ENCODE measurements at places on chromosomes 5 and 9.

- no peak for DNase-seq
Measured at GRCh38 chr5:135591277-135591676, 12.5 kb upstream of the CXCL14 start.

GRCh38 chr9:88358723-88359122, 29.5 kb upstream of the SPIN1 start:
- no peak for DNase-seq

- no peak for DNase-seq
Measured at GRCh38 chr5:93791518-93791972, 50.1 kb upstream of the POU5F2 start.

GRCh38 chr5:154276973-154277331, 86.4 kb downstream of the GALNT10 start:
- peak; percentile 97 for DNase-seq

DNA sequence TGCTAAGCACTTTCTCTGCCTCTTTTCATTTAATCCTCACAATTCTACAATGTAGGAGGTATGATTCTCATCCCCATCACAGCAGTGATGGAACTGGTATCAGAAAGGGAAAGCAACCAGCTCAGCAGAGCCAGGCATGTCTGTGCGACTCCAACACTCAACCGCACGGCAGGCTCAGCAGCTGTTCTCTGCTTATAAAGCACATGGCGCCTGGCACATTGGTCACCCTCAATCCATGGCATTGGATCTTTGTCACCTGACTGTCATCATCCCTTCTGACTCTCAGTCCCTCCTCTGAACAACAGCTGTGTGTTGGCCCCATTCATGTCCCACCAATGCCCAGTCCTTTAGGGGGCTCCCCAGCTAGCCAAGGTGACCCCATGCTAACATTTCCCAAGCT, 45.1 kb upstream of the HAND1 start:
- no peak for DNase-seq

- no peak for DNase-seq
Measured at GRCh38 chr5:17691762-17692161, 57.5 kb downstream of the TAF11L14 start.

DNA sequence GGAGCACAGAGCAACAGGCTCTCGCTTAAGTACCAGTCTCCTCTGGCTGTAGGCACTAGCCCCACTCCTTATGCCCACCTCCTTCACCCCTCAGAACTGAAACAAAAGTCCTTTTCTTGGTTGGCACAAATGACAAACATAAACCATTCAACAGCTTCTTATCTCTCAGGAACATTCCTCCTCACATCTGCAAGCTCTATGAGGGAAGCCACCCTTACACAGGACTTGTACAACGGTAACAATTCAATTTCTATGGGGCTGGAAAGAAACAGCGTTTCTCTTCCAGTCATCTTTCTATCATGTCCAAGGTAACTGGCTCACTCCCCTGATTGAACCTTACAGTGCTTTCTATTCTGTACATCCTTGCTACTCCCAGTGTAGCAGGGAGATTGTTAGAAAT, 74.1 kb downstream of the CSF2 start:
- DNase-seq: no peak

DNA sequence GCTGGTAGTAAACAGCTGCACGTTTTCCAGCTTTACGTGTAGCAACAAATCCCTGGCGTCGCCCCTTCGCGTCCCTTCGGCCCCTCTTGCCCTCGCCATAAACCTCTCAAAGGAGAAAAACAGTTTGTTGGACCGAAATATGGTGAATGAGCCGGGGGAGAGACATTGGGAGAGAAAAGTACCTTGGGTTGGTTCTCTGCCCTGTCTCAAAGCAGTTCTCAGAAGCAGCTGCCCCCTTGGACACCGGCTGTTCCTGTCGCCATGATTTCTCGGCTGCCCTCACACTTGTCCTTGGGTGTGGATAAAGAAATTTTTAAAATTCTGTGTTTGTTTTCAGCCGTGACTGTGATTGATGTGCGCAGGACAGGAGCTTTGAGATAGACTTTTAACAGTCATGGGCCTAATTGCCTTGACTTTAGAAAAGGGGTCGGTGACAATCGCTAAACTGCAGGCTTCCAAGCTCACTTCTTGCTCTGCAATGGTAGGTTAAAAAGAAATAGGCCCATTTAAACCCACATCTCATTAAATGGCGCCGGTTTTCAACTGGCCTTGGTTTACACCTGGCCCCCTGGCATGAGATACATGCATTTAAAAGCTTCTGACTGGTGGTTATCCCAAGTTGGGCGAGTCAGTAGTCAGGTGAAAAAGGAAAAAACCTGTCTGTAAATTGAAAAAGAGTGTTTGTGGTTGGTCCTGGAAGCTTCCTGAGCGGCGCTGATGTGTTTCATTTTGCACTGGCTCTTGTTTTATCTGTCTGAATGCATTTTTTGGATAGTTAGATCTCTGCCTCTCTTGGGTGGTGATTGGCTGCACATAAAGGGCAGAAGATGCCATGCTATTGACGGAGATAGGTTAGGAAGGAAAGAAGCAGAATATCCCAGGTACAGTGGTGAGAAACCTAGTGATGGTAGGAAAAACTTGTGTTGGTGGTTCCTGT, 983 bp downstream of the RCL1 start:
- DNase-seq: no peak

DNA sequence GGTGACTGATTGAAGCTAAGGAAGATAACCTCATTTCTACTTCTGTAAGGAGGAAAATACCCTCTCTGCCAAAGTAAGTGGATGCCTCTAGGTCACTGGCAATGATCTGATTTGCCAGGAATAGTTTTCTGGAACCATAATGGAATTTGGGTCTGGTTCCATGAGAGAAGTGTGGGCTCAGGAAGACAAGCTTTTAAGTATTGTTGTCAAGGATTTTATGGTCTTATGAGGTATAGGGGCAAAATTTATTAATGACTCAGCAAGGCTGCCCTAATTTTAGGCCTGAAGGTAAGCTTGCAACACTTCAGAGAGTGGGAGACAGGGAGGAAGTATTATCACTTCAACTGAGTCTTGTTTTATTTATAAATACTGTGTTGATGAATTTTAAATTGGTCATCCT, 322.6 kb upstream of the ACTBL2 start:
- no peak for DNase-seq

DNA sequence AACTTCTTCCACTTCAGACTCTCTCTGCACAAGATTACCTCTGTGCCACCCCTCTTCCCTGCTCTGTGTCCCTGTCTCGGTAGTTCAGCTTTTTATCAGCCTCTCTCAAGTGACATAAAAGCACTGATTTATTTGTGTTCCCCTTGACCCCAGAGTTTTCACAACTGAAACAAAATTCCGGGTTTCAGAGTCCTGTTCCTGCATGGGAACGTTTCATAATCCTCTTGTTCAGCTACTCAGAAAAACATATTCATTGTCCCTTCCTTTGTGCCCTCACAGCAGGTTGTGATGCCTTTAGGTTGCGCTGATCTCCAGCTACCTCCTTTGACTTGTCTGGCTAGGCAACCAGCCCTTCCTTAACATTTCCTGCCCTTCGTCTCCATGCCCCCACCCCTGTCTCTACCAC, 13.7 kb upstream of the ITGA1 start:
- no peak for DNase-seq

DNA sequence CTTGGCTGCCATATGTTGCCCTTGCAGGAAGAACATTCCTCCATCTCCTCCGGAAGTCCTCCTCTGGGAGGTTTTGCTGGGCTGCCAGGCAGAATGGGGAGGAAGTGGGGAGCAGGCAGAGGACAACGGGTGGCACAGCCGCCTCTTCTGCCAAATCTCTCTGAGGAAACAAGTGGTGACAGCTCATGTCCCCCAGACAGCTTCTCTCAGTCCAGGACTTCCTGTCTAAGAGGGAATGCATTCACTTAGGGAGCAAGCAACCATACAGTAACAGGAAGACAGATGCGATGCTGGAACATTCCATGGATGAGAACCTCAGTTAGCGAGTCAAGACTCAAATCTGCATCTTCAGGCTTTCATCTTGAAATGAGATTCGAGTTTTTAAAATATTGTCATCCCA, 701.0 kb downstream of the SEMA5A start:
- DNase-seq: no peak

DNA sequence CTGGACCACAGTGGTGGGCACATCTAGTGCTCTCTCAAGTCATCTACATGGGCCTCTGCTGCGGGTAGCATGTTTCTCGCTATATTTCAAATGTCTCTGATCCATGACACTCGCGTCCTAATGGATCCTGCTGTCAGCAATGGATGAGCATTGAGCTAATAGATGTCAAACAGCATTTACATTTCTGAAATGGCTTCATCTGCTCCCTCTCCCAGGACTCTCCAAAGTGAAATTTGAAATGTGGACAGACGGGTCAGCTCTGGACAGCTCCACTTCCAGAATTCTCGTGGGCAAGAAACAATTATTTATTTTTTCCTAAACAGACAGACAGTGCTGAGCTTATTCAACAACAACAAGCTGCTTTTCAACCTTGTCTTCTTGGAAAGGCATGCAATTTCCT, 58.1 kb downstream of the FSTL4 start:
- DNase-seq: no peak

- no peak for DNase-seq
Measured at GRCh38 chr5:6201631-6202030, 176.7 kb downstream of the MED10 start.

GRCh38 chr9:121013911-121014310, 36.2 kb downstream of the C5 start:
- no peak for DNase-seq

GRCh38 chr5:143400541-143401226, 2.8 kb downstream of the NR3C1 start:
- no peak for DNase-seq

DNA sequence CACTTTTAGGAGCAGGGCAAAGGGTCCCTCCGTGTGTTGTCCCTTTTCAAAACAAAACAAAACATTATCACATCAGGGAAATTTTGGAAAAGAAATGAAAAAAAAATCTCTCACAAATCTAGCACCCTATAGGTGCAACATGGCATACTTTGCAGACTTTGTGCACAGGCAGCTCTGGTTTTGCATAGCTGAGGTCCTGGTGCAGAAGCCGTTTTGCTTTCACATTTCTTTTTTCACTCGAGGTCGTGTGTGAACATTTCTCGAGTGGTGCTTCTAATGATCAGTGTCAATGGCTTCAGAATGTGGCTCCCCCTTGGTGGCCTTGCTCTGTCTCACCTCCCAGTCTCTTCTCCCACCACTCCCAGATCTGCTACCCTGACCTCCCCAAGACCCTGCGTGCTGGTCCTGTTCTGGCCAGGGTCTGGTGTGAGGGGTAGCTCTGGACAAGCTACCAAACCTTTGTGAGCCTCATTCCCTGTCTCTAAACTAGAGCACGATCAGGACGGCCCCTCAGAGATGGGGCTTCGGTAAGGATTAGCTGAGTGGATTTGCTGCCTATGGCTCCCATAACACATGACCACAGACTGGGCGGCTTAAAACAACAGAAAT, 258.0 kb downstream of the NSG2 start:
- no peak for DNase-seq

- DNase-seq: no peak
Measured at GRCh38 chr5:125549322-125549911, 803.0 kb upstream of the ZNF608 start.

DNA sequence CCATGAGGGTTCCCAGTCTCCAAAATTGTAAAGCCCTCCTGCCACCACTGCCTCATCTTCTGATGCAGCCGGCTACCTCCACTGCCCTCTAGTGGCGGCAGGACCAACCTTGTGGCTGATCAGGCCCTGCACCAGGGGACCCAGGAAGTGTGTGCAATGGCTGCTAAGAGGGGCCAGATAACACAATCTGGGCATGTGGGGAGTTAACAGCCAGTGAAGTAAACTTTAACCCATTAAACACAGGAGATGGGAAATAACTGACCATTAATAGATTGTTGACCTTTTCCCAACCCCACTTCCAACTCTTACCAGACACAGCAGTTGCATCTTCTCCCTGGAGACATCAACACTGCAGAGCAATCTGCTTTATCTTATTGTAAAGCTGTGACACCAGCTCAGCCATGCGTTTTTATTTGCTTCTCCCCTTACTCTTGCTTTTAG, 63.3 kb downstream of the FREM1 start:
- peak; percentile 8 for DNase-seq

DNA sequence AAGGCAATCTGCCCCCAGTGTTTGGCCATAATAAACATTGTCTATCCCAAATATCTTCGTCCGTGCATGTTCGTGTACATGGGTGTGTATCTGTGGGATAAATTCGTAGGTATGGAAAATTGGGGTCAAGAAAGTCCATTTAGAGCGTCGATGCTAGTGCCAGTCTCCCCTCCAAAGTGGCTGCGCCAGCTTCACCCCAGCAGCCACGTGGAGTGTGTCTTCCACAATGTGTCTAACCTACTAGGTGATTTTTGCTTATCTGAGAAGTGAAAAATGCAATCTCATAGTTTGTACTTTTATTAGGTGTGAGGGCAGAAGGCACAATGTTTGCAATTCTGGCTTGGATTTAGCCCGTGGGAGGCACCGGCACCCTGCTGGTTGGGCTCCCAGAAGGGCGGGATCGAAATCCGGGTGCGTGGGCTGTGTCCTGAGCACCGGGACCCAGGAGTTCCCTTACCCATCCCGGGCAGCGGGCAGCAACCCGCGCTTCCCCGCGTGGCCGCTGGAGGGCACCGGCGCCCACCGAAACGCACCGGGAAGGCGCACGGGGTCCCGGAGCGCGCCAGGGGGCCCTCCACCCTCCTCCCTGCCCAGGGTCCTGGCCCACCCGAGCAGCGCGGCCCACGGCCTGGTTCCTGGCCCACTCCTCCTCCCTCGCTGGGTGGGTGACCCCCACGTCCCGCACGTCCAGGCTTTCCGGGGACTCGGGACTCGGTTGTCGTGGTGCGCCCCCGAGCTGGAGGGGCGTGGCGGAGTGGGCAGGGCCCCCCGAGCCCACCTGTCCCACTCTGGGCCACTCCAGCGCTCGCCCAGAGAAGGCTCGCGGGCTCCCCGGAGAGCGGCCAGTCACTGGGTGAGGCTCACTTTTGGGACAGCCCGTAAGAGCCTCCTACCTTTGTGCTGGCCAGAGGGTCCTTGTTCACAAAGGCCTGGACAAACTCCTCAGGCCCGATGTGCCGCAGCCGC, 55.4 kb upstream of the RNF130 start:
- DNase-seq: no peak

DNA sequence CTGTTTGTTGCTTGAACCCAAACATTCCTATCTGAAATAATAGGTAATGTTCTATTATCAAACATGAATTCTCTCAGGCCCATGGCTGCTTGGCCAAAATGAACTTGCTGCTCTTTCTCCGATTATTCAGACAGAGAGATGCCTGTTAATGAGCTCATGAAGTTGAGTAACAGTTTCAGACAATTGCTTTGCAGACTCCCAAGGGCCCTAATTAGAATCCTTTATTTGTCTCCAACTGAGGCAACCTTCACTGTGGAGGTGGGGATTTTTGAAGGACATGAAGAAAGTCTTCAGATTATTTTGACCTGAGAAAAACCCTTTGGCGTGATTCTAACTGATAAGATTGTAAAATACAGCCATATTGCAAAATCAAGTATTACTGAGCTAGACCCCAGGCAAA, 466.7 kb downstream of the NFIB start:
- no peak for DNase-seq

All from GM04504 (cell line).